Astrocyte (in vitro differentiated cells and primary cell): ENCODE measurements at places on chromosomes 7 and 10. TPM values are rescaled to one million over a fixed set of nuclear protein-coding genes. Genes with fewer than 3 reads are reported as not detected.

DNA sequence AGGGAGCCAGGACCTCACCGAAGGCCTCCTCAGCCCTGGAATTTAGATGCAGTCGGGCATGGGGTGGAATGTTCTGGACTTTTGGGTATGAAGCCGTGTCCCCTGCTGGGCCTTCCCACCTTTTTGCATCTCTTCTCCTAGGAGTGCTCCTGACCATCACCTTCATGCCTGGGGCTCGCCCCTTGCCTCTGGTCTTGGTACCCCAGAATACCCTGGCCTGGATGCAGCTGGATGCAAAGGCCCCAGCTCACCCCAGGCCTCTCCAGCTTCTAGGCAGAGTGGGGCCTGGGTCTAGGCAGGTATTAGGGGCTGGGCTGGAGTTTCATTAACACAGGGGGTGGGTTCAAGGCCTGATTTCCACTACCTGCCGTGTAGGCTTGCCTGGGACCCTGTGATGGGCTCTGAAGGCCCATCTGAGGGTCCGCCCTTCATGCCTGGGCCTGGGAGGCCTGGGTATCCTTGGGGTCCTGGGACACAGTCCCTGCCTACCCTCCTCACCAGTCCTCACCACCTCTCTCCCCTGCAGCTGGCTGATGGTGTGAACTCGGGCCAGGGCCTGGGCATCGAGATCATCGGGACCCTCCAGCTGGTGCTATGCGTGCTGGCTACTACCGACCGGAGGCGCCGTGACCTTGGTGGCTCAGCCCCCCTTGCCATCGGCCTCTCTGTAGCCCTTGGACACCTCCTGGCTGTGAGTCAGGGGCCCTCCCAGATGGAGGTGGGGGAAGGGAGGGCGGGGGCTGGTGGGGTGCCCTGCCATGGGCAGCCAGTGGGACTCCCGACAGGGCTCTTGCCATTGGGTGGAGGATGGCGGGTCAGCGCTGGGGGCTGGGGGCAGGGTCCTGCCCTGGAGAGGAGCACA is 10.1 kb downstream of the AQP1 start:
- H3K4me1 ChIP-seq: peaks cover 20% of the 10 kb centered on the region
- H3K4me3 ChIP-seq: no peak overlapping the region
- H3K27me3 ChIP-seq: no peaks in the 10 kb centered on the region
- no peak overlapping the region for H3K27ac ChIP-seq

GRCh38 chr10:114042895-114043531 is 653 bp upstream of the ADRB1 start:
- H3K36me3 ChIP-seq: no peaks in the 10 kb centered on the region
- H3K27me3 ChIP-seq: peaks cover 56% of the 10 kb centered on the region
- H3K27ac ChIP-seq: no peak overlapping the region
- H3K4me3 ChIP-seq: peak overlapping the region; percentile 60

DNA sequence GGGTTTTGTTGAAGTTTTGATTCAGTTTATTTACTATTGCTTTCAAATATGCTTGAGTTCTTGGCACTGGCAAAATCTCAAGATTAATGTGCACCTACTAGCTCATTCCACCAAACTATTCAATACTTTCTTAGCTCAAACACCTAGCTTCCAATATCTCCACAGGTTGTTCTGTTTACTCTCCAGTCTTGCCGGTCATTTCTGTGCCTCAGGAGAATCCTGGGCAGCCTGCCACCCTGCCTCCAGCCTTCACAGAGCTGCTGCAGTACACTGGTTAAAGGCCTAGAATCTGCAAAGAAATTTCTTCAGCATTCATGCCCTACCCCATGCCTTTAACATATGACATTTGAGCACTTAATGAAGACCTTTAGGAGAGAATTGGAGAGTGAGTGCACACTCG is 4.0 kb upstream of the TMEM106B start:
- DNase-seq: no peak
- no peak overlapping the region for H3K4me3 ChIP-seq
- no peaks in the 10 kb centered on the region for H3K27me3 ChIP-seq
- peaks cover 3% of the 10 kb centered on the region for H3K4me1 ChIP-seq

Gene TRUB1
- total RNA-seq: 23.0 and 25.3 TPM in 2 replicates
